ENCODE measurements at places on chromosomes 1 and 21. TPM values are rescaled to one million over a fixed set of nuclear protein-coding genes. Genes with fewer than 3 reads are reported as not detected.

- no peak for DNase-seq
- H3K27ac ChIP-seq, result no peak overlapping the region
- no peak overlapping the region for H3K4me3 ChIP-seq
- H3K4me1 ChIP-seq, result peaks cover 3% of the 10 kb centered on the region
- H3K36me3 ChIP-seq, result no peaks in the 10 kb centered on the region
Measured at GRCh38 chr1:22368125-22368524, 83.5 kb upstream of the ZBTB40 start.

DNA sequence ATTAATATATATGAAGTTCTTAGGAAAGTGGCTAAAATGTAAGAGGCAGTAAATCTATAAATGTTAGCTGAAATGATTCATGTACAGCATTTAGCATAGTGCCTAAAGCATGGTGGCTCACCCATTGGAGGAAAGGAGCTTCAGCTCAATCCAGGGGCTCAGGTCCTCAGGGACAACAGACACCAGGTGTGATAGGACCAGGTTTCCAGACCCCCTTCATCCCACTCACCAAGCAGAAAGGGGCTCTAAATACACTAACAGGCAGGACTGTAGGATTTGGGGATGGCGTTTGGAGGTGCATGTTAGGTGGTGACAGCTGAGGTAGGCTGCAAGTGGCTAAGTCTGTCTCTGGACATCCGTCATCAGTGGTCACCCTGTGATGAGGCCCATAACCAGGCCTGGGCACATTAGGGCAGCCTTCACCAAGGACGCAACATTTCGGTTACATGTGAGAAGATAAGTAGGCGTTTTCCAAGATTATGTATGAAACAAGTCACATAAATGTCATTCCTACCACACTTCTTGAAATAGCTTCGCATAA is 233.1 kb downstream of the C1orf94 start:
- DNase-seq, result no peak
- no peak overlapping the region for H3K4me3 ChIP-seq
- H3K36me3 ChIP-seq, result no peaks in the 10 kb centered on the region
- peaks cover 11% of the 10 kb centered on the region for H3K4me1 ChIP-seq
- no peaks in the 10 kb centered on the region for H3K27me3 ChIP-seq

Gene TFF3
- total RNA-seq, result 23.9 TPM

GRCh38 chr1:36408479-36408878 is 10.8 kb upstream of the LSM10 start:
- no peak overlapping the region for H3K4me3 ChIP-seq
- no peaks in the 10 kb centered on the region for H3K27me3 ChIP-seq
- H3K4me1 ChIP-seq, result no peaks in the 10 kb centered on the region
- H3K36me3 ChIP-seq, result no peaks in the 10 kb centered on the region

Gene C1orf226
- total RNA-seq, result 7.9 TPM

DNA sequence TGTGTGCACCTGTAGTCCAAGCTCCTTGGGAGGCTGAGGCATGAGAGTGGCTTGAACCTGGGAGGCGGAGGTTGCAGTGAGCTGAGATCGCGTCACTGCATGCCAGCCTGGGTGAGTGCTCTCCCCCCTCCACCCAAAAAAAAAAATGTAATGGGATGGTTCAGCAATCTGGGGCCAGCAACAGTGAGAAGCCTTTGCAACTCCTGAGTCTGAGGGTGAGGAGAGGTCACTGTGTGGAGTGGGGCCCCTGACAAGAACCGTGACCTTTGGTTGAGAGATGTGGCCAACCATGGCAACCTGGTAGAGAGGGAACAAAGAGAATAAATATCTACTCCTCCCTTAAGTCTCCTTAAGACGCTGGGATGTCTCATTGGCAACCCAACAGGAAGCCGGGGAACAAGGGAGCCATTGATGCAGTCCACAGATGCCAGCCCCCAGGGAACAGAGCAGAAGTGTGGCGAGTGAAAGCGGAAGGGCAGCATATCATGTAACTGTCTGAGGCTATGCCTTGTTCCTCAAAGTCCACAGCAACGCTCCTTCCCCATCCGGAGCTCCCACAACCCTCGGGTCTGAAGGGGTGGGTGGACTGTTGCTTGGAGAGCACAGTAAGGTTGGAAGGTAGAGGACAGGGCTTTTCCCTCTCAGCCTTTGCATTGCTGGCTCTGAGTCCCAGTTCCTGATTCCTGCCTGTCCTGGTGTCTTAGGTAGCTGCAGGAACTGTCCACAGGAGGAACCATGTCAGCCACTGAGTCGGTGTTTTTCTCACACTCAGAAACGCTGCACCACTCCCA is 8.3 kb downstream of the TRNP1 start:
- no peaks in the 10 kb centered on the region for H3K27me3 ChIP-seq
- H3K4me3 ChIP-seq, result no peak overlapping the region
- no peak for DNase-seq
- no peaks in the 10 kb centered on the region for H3K36me3 ChIP-seq

DNA sequence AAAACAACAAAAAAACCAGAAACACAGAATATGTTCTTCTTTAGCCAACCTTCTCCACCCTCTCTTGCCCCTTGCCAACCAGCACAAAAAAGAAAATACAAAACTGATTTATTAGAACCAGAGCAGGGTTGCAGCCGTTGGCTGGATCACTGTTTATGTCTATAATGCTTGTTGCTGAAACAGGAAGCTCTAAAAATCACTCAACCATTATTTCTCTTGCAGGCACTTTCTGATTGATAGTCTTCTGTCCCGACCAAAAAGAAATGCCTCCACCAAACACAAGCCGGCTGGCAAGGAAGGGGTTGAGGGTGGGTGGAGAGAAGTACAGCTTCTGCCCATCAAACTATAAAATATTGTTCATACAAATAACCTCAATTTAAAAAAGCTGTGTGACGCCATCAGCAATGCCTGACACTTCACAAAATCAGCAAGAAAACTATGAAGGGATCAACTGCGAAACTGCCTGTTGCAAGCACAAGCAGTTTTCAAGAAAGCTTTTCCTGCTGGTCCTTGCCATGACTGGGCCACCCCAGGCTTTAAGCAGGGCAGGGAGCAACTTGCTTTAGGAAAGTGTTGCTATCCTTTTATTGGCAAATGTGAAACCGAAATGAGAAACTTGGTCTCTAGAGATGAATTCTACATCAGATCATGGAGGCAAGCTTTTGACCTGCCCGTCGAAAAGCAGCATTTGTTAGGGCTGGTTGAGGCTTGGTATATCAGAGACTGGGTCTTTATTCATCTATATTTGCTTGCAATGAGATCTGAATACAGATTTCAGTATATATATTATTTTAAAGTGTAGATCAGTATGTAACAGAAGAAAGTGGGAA is 174.2 kb downstream of the RUNX1 start:
- no peaks in the 10 kb centered on the region for H3K27me3 ChIP-seq
- H3K4me3 ChIP-seq, result no peak overlapping the region
- no peak overlapping the region for H3K27ac ChIP-seq

- H3K4me1 ChIP-seq, result peaks cover 35% of the 10 kb centered on the region
- no peak overlapping the region for H3K27ac ChIP-seq
- H3K36me3 ChIP-seq, result no peaks in the 10 kb centered on the region
- DNase-seq, result peak; percentile 61
Measured at GRCh38 chr1:2927393-2928360, 93.6 kb upstream of the ACTRT2 start.

DNA sequence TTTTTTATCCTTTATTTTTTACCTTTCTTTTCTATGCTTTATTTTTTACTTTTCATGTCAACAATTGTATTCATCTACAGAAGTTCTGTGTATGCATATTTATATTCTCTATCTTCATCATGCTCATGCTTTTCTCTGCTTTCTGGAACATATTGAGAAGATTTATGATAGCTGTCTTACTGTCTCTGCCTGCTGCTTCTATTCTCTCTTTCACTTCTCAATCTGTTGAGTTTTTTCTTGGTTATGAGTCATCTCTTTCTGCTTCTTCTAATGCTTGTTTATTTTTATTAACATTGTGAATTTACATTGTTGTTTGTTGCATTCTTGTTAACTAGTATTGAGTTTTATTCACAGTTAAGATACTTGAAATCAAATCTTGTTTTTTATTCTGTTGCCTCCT is 22.6 kb downstream of the F5 start:
- no peak overlapping the region for H3K27ac ChIP-seq
- no peaks in the 10 kb centered on the region for H3K4me1 ChIP-seq
- no peak for DNase-seq
- no peaks in the 10 kb centered on the region for H3K36me3 ChIP-seq

Gene GUCA2A
- total RNA-seq, result not detected

- DNase-seq, result no peak
- no peak overlapping the region for H3K4me3 ChIP-seq
- H3K4me1 ChIP-seq, result no peaks in the 10 kb centered on the region
- H3K27me3 ChIP-seq, result no peaks in the 10 kb centered on the region
Measured at GRCh38 chr1:4061521-4062031, 161.5 kb upstream of the C1orf174 start.

Gene CLDN14
- total RNA-seq, result not detected

- H3K36me3 ChIP-seq, result no peaks in the 10 kb centered on the region
- DNase-seq, result no peak
- no peaks in the 10 kb centered on the region for H3K27me3 ChIP-seq
- no peak overlapping the region for H3K27ac ChIP-seq
Measured at GRCh38 chr1:39226836-39227235, 22.3 kb downstream of the MACF1 start.

DNA sequence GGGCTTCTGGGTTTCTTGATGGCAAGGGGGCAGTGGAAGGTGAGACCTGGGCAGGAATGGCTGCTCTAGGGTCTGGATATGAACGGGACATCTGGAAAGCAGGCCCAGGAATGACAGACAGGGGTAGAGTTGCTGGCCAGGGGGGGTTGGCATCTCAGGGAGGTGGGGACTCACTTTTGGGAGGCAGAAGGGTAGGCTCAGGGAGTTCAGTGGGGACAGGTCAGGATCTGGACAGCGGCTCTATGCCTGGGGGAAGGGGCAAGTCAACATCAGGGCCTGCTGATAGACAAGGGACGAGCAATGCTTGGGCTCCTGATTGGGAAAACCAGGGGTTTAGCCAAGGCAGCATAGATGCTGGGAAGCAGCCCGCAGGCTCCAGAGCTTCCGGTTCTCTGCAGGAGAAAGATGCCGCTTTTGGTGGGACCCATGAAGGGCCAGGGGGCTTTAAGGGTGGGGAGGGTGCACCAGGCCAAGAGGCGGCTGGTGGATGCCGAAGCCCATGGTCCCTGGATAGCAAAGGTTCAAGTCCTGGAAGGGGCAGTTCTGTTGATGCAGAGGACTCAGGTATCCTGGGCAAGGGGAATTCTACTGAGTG is 21.9 kb downstream of the IGFN1 start:
- no peak for DNase-seq
- H3K4me1 ChIP-seq, result peaks cover 1% of the 10 kb centered on the region
- H3K27me3 ChIP-seq, result no peaks in the 10 kb centered on the region
- no peaks in the 10 kb centered on the region for H3K36me3 ChIP-seq
- H3K27ac ChIP-seq, result no peak overlapping the region

DNA sequence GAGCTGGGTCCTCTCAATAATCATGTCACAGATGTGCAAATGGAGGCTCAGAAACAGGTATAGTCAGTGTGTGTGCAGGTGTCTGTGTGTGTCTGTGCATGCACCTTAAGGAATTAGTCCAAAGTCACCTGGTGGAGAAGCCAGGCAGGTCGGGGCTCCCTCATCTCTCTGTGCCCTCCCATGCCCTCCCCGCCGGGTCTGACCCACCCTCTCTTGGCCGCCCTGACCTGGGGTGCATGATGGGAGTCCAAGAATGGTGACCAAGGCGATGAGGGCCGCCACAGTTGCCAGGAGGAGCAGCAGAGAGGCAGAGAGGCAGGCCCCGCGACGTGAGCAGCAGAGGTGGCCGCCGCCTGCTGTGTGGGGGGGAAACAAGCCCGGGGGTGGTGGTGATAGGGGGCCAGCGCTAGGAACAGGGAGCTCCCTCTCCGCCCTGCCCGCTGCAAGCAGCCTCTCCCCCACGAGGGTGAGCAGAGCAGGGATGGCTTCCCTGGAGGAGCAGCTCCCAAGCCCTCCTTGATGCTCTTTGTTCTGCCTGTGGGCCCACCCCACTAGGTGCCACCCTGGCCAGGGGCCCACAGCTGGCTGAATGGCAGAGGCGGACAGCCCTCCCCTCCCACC is 3.9 kb downstream of the LDLRAD1 start:
- H3K4me3 ChIP-seq, result no peak overlapping the region
- H3K36me3 ChIP-seq, result no peaks in the 10 kb centered on the region
- peaks cover 2% of the 10 kb centered on the region for H3K27me3 ChIP-seq
- no peaks in the 10 kb centered on the region for H3K4me1 ChIP-seq
- DNase-seq, result no peak
- H3K27ac ChIP-seq, result no peak overlapping the region

Gene ANGPTL1
- 24.3 TPM for total RNA-seq

GRCh38 chr21:45289655-45290515 is 2.2 kb upstream of the POFUT2 start:
- no peak overlapping the region for H3K27ac ChIP-seq
- no peak for DNase-seq
- H3K36me3 ChIP-seq, result peaks cover 8% of the 10 kb centered on the region

Gene MPL
- 0.67 TPM for total RNA-seq

DNA sequence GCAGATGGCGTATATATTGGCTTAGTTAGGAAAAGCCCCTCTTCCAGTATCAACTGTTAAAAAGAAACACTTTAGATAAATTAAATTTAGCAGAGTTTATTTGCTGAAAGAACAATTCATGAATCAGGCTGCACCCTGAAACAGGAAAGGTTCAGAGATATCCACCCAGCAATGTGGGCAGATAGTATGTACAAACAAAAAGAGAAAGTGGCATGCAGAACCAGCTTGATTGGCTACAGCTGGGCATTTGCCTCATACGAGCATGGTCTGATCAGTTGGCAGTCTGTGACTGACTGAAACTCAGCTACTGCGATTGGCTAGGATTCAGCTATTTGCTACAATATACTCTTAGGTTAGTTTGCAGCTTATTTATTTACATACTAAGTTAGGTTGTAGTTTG is 98.2 kb downstream of the ZC3H11B start:
- no peak overlapping the region for H3K27ac ChIP-seq
- no peak overlapping the region for H3K4me3 ChIP-seq
- DNase-seq, result no peak
- H3K4me1 ChIP-seq, result peaks cover 16% of the 10 kb centered on the region
- H3K36me3 ChIP-seq, result no peaks in the 10 kb centered on the region

DNA sequence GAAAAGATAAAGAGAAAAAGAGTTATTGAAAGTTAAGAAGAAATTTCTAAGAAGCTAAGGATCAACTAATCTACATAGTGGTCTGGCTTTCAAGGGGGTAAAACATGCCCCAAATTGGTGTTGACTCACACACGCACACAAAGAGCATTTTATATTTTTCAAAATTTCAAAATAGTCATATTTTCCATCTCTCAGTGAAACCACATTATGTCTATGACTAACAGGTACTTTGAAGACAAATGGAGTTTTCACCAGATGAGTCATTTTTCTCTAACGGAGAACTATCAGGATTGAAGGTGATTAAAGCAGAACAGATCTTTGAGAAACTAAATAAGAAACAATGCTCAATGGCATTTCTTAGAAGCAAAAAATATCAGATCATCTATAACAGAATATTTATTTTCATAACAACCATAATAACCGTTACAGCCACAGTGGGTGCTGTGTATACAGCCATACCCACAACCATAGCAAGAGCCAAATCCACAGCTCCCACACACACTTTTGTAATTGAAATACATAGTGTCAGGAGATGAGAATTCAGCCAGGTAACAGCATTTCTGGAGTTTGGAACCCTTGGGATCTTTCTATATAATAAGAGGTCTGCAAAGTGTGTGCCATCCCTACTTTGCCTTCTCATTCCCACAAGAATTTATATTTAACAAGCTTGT is at the start of gene KRTAP21-3:
TSS of gene KRTAP21-3 (minus strand) at position 539 of the 671 bp plus-strand sequence. CDS start at position 521, 18 bp downstream.
- no peaks in the 10 kb centered on the region for H3K27me3 ChIP-seq
- H3K27ac ChIP-seq, result no peak within 1 kb of the TSS
- no peaks in the 10 kb centered on the region for H3K36me3 ChIP-seq
- H3K4me3 ChIP-seq, result no peak within 1 kb of the TSS
- no peaks in the 10 kb centered on the region for H3K4me1 ChIP-seq
